ENCODE measurements at places on chromosomes 7 and 10.
A peak's percentile ranks its signal among the peaks of the same experiment; 100 is the strongest.

- no peak for DNase-seq
Measured at GRCh38 chr10:81820418-81820817, 54.6 kb upstream of the NRG3 start.

DNA sequence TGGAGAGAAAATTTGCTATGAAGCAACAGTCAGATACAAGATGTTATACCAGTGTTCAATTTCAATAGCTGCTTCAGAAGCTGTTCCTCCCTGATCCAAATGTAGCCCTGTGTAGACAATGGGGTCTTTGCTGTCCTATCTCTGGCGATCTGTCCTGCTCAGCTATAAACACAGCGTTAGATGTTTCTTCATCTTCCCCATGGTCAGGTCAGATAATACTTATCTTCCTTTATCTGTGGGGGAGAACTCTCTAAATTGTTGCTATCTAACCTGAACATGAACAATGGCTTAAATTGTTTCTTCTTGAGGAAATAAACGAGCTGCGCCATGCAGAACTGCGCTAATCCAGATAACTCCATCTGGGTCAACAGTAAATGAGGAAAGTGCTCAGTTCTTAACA, 15.6 kb upstream of the KIAA1217 start:
- DNase-seq = no peak

DNA sequence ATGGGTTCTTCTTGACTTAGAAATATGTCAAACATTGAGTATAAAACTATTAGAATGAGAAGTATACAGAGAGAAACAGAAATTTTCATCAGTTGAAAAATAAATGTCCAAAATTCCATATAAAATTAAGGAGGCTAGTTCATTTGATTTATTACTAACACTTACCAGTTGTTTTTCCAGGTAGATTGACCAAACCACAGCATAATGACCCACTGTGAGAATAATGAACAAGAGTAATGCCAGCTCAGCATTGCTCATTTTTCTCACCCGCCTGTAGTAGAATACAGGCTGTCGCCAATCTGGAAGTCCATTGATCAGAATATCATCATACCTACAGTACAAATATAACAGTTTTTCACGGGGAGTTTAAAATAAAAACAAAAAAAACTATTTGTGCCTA, 82.9 kb downstream of the DNAJC1 start:
- no peak for DNase-seq

GRCh38 chr10:88521791-88522190, 61.3 kb downstream of the RNLS start:
- DNase-seq = no peak

GRCh38 chr10:124296121-124296812, 122.5 kb downstream of the OAT start:
- no peak for DNase-seq

DNA sequence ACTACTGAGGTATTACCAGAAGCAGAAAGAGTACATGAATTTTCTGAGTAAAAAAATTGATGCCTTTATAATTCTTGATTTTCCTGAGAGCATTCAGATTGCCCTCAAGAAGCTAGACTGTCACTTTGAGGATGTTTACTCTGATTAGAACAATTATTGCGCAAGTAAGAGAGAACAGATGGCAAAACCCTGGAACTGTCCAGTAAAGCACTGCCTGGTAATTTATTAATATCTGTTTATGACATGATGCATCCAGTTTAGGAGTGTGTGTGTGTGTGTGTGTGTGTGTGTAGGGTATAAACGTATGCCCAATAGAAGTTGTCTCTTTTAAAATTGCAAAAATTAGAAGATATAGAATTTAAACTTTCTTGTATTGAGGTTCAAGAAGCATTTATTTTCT, 379.7 kb downstream of the PHTF2 start:
- DNase-seq = no peak

DNA sequence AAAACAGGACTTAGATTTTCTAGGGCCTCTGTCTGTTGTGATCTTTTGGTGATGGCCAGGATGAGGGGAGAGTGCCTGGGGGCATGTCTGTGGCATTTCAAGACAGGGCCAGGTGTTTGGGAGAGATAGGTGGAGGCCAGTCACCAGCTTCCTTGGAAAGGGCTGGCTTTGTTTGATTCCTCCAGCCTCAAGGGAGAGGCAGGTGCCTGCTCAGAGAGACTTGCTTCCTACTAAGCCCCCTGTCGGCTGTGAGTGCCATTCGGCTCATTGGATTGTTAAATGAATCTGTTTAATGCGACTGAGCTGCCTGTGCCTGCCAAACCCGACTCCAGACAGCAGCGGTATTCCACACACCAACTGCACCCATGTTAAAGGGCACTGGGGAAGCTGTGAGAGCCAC, 304.1 kb upstream of the COBL start:
- no peak for DNase-seq

GRCh38 chr10:1156921-1157614, 100.9 kb downstream of the WDR37 start:
- DNase-seq = no peak

DNA sequence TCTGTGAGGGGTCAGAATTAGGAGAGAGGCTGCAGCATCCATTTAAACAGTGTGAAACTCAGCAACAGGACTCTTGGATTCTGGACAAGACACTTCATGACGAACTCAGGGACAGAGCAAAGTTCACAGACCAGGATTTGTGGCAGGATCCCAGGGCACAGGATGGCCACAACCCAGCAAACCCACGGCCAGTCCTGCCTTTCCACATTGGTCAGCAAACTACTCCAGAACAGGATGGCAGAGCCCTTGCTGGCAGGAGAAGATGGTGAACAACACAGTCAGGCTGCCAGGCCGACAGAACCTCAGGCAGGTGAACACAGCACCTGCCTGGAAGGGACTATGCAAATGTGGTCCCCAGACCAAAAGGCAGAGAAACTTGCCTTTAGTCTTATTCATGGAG, 34.4 kb downstream of the VSTM4 start:
- DNase-seq = no peak

- DNase-seq = no peak
Measured at GRCh38 chr7:129864042-129864441, 88.7 kb downstream of the UBE2H start.

- DNase-seq = no peak
Measured at GRCh38 chr7:31466036-31466435, 47.9 kb upstream of the ITPRID1 start.

- DNase-seq = no peak
Measured at GRCh38 chr10:60798031-60798430, 19.8 kb downstream of the CDK1 start.

DNA sequence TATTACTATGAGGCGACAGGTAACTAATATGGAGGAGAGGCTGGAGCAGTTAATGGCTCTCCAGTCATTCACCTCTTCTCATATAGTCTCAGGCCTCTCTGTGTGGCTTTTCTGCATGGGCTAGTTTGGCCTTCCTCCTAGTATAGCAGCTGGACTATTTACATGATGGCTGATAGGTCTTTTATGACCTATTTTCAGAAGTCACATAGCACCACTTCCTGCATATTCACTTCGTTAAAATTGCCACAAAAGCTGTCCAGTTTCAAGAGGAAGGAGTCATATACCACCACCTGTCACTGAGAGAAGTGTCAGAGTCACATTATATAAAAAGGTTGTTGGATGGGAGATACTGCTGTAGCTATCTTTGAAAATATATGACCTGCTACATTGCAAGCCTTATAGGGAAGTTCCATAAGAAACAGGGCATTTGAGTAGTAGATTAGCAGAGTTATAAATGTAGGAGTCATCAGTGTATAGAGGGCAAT, 8.0 kb upstream of the DMTF1 start:
- no peak for DNase-seq

DNA sequence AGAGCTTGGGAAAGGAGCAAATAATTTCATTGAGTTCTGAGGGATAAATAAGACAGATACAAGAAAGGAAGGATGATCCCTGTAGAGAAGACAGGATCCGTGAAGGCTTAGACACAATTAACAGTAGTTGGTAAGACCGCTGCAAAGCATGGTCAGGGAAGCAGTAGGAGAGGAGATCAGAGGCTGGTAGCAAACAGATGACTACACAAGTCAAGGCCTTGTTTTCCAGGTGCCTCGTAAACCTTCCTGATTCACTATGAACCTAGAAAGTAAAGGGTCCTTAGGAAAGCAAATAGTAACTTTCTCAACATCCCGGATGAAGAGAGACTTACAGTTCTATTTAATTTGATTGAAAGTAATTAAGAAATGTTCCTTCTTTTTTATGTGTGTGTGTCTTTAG, 118.6 kb downstream of the GNAI1 start:
- DNase-seq = no peak

DNA sequence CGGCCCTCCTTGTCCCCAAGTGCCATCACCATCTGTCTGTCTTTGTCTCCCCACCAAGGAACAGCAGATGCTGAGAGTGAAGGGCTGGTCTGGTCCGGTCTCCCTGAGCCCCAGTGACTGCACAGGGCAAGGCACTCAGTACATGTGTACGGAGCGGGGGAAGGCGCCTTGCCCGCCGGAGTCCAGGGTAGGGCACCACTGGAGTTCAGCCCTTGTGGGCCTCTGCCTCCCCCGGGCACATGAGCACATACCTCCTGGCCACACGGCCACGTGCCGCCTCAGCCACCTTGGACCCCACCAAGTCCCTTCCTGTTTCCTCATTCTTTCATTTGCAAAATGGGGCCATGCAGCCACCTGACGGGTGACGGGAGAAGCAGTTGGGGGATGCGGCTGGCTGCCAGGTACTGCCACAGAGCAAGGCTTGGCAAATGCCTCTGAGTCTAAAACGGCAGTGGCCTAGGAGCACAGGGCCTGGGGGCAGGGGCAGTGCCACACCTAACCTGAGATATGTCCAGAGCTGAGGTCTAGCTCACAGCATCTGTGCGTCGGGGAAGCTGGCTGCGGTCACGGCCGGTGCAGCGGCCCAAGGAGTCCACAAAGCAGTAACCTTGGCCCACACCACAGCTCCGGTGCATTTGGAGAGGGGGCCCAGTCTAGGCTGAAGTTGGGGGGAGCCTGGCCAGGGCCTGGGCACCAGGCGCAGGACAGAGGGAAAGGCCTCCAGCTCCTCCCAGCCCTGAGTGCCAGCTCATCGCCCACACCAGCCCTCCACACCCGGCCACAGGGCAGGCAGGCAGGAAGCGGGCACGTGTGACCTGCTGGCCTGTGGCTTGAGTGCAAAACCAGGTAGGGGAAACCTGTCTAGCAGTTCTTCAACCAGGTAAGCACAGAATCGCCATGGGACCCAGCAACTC, 5.2 kb downstream of the ADAP1 start:
- DNase-seq = peak; percentile 18

- DNase-seq = no peak
Measured at GRCh38 chr10:43252783-43253341, 14.0 kb downstream of the RASGEF1A start.
